Chondrocyte (in vitro differentiated cells): ENCODE measurements at places on chromosomes 3 and 15. TPM values are rescaled to one million over a fixed set of nuclear protein-coding genes. Genes with fewer than 3 reads are reported as not detected.

- no peaks in the 10 kb centered on the region for H3K4me1 ChIP-seq
- no peak for DNase-seq
- H3K36me3 ChIP-seq = no peaks in the 10 kb centered on the region
- H3K27ac ChIP-seq = no peak overlapping the region
- no peak overlapping the region for H3K4me3 ChIP-seq
These were observed 248.6 kb downstream of the RYR3 start for GRCh38 chr15:33559207-33559890.

DNA sequence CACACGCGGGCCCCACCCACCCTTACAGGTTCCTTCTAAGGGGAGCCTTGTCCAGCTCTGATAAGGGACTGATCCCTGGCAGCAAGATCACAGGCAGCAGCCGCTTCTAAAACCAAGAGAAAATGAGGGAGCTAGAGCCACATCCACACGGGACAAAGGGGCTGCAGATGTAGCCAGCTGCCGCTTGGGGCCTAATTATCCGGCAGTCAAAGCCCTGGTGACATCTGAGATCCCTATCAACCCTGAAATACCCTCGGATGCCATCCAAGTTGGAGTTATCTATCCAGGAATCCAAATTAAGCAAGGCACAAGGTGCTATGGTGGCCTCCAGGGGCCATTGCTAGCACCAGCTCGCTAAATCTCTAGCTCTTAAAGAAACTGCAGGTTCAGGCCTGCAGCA is 248.3 kb downstream of the VPS13C start:
- H3K27me3 ChIP-seq = peaks cover 44% of the 10 kb centered on the region
- H3K4me3 ChIP-seq = no peak overlapping the region
- no peak overlapping the region for H3K27ac ChIP-seq
- H3K4me1 ChIP-seq = no peaks in the 10 kb centered on the region
- H3K36me3 ChIP-seq = no peaks in the 10 kb centered on the region
- DNase-seq = no peak

GRCh38 chr3:42264399-42265058 is 1.5 kb downstream of the CCK start:
- no peak overlapping the region for H3K27ac ChIP-seq
- no peak overlapping the region for H3K4me3 ChIP-seq
- no peak for DNase-seq
- no peaks in the 10 kb centered on the region for H3K36me3 ChIP-seq
- peaks cover 6% of the 10 kb centered on the region for H3K4me1 ChIP-seq

GRCh38 chr15:25852661-25853524 is 10.2 kb downstream of the ATP10A start:
- no peak for DNase-seq
- H3K36me3 ChIP-seq = peaks cover 26% of the 10 kb centered on the region
- H3K27me3 ChIP-seq = no peaks in the 10 kb centered on the region
- peak overlapping the region; percentile 93 for H3K27ac ChIP-seq

The STRA6 gene
- 4.9 to 12.7 TPM (median 5.4 TPM) in 3 replicates for total RNA-seq

The CCDC54 gene
- not detected in 3 replicates for total RNA-seq
